NCI-H1694 treated with DMSO at 0.1 percent for 48 hours (cell line): ENCODE measurements at places on chromosomes 4 and X.
A peak's percentile ranks its signal among the peaks of the same experiment; 100 is the strongest.

DNA sequence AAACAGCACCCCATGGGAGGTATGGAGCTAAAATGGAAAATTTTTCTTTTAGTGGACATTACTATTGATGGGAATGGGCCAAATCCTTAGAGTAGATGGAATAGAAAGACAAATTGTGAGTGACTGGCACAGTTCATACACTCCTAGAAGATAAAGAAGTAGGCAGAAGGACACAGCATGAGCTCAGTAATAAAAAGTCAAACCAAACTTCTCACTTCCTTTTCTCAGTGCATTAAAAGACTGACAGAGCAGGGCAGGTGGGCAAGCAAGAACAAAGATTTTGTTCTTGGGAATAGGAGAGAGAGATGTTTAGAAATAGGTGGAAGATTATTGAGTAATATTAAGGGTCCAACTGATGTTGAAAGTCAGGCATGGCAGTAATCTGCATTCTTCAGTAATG, 132.5 kb downstream of the ATP10D start:
- no peak for DNase-seq

- DNase-seq = no peak
These were observed 77.5 kb downstream of the UCHL1 start for GRCh38 chr4:41334182-41334581.

- no peak for DNase-seq
These were observed 25.7 kb downstream of the GEMIN8 start for GRCh38 chrX:14003876-14004425.

DNA sequence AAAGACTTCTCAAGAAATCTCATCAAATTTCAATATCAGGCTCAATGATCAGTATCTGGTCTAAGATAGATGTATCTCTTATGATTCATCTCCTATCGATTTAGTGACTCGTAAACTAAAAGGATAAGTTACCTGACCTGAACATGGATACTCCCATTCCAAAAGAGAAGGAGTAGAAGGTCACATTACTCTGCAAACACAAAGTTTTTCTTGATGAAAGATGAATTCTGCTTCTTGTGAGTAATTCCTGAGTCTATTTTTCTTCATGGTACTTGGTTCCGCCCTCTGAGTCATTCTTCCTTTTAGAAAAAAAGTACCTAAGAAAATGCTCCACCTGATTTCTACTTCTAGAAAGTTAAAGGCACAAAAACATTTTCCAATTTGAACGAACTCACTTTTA, 223.1 kb upstream of the SLIT2 start:
- DNase-seq = no peak

- no peak for DNase-seq
These were observed 19.7 kb downstream of the FABP2 start for GRCh38 chr4:119302073-119302832.

- no peak for DNase-seq
These were observed 117.7 kb upstream of the PSAPL1 start for GRCh38 chr4:7552466-7552865.

- no peak for DNase-seq
These were observed 117.1 kb upstream of the DKK2 start for GRCh38 chr4:107153228-107153627.

DNA sequence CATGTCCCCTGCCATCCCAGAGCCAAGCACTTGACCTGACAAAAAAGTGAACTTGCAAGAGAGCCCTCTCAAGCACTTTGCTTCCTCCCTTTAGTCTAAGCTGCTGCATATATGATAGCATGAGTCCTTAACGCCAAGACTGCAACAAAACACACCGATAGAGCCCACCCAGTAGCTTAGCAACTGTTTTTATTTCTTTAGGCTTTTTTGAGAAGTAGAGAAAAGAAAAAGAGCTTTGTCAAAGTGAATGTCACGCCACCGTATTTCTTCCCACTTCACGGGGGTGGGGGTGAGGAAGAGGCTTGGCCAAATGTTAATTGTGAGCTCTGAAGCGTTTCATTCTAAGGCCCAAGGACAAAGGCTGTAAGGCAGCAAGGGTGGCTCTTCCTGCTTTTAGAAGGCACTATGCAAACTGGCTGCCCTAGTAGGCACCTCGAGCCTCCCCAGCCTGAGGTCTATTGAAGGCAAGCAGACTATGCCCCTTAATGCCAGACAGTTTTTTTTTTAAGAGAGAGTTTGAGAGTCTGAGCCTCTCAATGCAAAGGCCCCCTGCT, 138.6 kb downstream of the HS6ST2 start:
- no peak for DNase-seq

GRCh38 chrX:421646-422391, 35.1 kb upstream of the PPP2R3B start:
- DNase-seq = no peak

DNA sequence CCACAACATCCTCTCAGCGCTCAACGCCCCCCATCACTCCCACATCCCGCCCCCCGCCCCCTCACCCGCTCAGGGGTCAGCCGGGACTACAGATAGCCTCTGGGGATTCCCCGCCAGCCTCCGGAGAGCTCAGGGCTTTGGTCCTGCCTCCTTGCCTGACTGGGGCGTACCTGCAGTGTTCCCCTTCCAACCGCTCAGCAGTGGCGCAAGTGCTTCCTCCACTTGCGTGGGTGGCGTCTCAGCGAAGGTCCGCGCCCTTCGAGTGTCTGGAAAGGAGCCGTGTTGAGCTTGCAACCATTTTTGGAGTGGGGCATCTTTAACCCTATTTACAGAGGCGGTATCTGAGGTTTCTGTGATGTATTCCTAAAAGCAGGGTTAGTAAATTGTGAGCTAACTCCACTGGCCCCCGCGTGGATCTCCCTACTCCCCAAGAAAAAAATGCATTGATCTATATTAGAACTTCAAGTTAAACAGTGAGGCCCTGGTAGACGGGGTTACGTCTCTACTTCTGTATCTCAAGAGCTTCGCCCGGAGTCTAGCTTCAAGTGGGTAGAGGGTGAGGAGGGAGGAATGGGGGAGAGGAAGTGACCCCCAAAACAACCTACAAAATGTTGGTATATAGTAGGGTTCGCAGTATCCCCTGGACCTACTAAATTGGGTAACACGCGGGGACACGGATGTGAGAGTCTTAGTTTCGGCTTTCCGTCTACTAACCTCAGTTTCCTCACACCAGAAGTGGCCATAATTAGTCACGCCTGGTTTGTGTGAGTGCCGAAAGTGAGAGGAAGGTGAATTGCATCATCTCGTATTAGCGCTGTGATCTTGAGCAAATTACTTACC, 16.1 kb downstream of the NKX3-2 start:
- no peak for DNase-seq

DNA sequence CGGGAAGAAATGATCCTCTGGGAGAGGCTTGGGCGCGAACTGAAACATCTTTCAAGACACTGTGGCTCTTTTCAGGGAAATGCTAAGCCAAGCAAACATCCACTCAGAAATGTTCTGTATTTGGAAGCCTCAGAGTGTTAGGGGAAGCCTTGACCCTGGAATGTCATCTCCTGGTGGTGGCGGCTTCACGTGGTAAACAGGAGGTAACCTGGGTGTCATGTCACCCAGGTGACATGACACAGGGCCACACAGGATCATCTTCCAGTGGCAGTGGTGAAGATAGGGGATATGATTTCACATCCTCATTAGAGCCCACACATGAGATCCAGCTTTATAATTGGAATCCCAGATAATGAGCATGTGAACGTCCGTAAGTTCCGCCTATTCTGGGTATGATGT, 140.0 kb downstream of the TBL1X start:
- DNase-seq = no peak

GRCh38 chr4:119537586-119537985, 91.0 kb downstream of the PDE5A start:
- DNase-seq = no peak

DNA sequence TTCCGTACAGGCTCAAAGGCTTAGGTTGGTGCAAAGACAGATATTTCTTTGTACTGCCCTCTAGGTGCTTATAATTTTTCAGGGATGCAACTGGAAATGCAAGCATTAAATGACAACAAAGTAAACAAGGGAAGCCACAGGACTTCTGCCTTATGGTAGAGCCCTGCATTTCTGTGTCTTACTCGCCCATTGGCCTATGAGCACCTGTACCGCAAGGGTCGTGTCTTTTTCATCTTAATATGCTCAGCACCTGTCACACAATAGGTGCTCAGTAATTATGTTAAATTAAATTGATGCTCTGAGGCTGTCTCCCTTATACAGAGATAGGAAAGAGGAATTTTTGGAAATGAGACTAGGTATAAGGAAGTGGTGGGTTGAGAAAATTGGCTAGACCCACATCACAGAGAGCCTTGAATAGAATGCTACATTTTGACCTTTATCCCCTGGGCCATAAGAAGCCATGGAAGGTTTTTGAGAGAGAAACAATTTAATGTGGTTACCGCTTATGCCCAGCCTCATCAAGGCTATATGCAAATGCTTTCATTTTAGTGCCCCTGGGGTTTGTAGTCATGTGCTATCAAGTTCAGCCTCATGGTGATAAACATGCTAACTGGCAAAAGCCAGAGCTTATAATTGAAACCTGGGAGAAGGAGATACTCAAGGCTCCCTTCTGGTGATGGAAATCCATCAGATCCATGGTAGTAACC, 16.3 kb downstream of the VSIG4 start:
- DNase-seq = no peak

GRCh38 chrX:132217203-132218073, 1.8 kb downstream of the RAP2C start:
- peak; percentile 36 for DNase-seq

- no peak for DNase-seq
These were observed 459.7 kb downstream of the IL15 start for GRCh38 chr4:142095886-142096605.

DNA sequence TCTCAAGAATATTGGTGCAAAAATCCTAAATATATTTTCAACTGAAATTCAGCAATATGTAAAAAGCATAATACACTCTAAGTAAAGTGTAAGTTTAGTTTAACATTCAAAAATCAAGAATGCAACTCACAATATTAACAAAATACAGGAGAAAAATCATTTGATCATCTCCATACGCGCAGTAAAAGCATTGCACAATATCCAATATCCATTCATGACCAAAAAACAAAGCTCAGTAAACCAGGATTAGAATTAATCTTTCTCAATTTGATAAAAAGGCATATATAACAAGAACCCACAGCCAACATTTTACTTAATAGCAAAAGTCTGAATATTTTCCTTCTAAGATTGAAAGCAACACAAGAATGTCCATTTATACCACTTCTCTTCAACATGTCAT, 48.3 kb upstream of the C4orf54 start:
- DNase-seq = no peak

DNA sequence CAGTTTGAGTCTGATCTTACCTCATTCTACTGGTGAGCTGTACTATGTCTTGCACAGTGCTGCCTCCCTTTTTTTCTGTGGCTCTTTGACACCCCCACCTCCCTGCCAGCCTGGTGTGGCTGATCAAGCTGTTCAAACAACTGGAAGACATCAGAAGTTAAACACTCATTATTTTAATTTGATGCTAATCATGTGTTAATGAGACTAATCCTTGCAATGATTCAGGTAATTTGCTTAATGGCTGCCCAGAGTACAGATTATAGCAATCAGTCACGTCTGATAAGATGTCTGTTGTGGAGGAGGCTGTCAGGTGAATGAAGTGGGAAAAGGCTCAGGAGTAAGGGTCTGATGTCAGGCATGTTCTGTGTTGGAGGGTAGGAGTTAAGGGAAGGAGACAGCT, 87.4 kb upstream of the GK2 start:
- DNase-seq = no peak

- DNase-seq = no peak
These were observed 103.2 kb downstream of the NFKB1 start for GRCh38 chr4:102604222-102604940.

GRCh38 chr4:26839534-26839951, 21.1 kb upstream of the STIM2 start:
- DNase-seq = peak; percentile 83

- no peak for DNase-seq
These were observed 1.1 kb upstream of the GTPBP6 start for GRCh38 chrX:319579-320125.

- DNase-seq = no peak
These were observed 1881.7 kb downstream of the ARAP2 start for GRCh38 chr4:34362654-34363053.

DNA sequence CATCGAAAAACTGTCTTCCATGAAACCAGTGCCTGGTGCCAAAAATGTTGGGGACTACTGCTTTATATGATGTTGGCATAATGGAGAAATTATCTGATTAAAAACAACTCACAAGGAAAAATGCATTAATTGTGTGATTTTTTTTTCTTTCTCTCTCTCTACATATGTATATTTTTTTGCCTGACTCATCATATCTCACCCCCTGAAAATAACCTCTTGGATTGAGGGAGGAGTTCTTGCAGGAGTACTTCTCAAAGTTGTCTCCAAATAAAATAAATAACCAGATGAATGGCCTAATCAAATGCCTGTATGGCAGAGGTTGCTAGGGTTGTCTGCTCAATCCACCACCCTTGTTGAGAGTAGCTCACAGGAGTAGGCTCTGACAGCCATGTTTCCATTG, 19.9 kb upstream of the TNIP3 start:
- DNase-seq = no peak

DNA sequence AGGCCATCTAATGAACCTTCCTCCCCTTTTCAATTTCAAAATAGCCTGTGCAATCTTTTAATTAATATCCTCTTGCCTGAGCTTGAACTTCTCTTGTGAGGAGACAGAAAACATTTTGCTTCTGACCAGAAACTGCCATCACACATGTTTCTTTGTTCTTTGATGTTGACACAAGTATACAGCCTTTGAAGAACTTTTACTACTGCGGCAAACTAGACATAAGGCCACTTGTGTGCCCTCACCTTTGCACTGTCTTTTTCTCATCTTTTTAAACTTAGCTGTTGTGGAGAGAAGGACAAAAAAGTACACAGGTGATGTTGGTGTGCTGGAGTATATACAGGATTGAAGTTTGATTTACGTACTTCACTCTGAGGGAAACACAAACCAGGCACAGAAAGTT, 116.3 kb upstream of the C1GALT1C1 start:
- no peak for DNase-seq

DNA sequence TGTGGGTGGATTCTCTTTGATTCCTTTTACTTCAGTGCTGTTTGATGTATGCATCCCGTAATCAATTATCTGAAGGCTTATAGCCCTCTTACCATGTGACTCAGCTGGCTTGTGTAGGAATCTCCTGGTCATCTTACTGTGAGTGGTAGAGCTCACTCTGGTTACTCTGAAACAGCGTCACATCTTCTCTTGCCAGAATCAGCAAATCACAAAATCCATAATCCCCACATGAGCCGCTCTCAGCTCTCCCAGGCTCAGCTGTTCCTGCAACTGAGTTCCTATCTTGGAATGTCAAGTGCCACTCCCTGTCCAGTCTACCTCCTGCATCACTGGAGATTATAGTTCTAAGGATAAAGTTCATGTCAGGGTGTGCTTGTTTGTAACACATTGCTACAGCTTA, 278.0 kb downstream of the FBXO8 start:
- no peak for DNase-seq

DNA sequence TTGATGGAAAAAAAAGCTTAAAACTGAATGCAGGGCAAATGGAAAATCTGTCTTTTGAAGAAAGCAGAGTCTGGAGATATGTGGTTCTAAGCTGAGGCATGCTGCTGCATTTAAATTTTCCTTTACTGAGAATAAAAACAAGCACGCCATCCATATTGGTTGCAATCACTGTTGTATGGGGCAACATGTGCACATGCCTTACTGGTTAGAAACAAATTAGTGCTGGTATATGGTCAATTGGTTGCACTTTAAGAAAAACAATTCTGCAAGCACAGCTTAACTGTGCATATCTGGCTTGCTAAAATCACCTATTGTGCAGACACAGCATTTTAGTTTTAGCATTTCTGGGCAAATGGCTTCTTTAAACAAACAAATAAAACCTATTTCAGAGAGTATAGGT, 239.1 kb downstream of the NDST4 start:
- no peak for DNase-seq
